ENCODE measurements at places on chromosomes 4 and X. TPM values are rescaled to one million over a fixed set of nuclear protein-coding genes. Genes with fewer than 3 reads are reported as not detected.

GRCh38 chr4:28966982-28967381 lies 1753.2 kb upstream of the PCDH7 start:
- no peak for DNase-seq

- DNase-seq, result no peak
Observed at GRCh38 chr4:102439812-102440211, 61.3 kb upstream of the NFKB1 start.

DNA sequence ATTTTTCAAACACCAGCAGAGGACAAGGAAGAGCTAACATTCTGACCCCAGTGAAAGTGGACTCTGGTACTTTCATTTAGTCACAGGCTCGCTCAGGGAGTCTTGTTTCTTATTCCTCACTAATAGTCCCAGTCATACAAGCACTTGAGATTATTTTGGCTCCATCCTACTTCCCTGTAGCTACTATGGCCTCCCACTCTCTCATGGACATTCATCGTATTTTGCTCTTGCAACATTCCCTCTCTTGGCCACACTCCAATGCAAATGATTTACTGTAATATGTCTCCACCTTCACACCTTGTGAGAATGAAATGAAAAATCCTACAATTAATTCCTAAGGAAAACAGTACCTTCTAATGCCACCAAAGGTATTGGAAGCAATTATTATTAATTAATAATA lies 21.3 kb downstream of the PLRG1 start:
- DNase-seq, result no peak

GRCh38 chrX:38500141-38500540 lies 61.2 kb upstream of the TSPAN7 start:
- no peak for DNase-seq

The FRMPD4 gene
- 0.79 TPM for total RNA-seq

DNA sequence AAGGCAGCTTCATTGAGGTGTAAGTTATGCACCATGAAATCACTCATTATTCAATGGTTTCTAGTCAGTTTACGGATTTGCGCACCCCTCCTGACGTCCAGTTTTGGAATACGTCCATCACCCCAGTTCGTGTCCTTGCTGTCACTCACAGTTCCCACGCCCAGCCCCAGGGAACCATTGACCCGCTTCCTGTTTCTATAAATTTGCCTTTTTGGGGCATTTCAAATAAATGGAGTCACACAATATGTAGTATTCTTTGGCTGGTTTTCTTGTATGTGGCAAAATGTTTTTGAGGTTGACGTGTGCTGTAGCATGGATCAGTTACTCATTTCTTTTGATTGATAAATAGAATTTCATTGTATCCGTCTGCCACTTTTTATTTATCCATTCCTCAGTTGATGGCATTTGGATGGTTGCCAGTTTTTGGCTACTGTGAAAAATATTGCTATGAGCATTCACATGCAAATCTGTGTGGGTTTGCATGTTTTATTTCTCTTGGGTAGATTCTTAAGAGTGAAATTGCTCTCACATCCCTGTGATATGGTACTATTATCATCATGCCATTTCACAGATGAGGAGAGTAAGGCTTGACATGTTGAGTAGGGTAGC lies 18.4 kb upstream of the SORCS2 start:
- DNase-seq, result no peak

DNA sequence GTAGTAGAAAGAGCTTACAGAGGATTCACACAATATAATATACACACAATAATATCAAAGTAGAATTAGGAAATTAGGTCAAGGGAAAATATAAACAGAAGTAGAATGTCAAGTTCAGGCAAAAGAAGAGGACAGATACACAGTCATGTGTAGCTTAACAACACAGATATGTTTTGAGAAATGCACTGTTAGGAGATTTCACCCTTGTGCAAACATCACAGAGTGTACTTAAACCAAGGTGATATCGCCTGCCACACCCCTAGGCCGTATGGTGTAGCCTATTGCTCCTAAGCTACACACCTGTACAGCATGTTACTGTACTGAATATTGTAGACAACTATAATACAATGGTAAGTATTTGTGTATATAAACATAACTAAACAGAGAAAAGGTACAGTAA lies 110.0 kb upstream of the EDNRA start:
- DNase-seq, result no peak

The NAA11 gene
- not detected for total RNA-seq

DNA sequence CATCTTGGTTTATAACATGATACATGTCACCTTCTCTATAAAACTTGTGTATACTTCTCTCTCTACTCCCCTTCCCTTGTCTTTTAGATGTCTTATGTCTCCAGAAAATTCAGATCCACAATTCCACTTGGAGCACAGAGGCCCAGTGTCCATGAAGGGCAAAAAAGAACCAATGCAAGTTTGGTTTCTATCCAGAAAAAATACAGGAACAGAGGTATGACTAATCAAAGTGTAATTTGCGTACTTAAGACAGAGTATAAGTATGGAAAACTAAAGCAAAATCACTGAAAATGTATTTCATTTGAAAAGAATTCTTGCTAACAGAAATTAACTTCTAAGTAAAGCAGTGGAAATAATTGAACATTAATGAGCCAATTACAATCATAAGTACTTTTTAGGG lies 46.2 kb downstream of the GUCY1B1 start:
- no peak for DNase-seq

The ADH6 gene
- total RNA-seq, result not detected

GRCh38 chr4:54073271-54073880 lies 9.0 kb upstream of the CHIC2 start:
- no peak for DNase-seq

The SORCS2 gene
- 1.4 TPM for total RNA-seq

GRCh38 chrX:118345045-118345463 lies 852 bp upstream of the WDR44 start:
- DNase-seq, result no peak

The OCRL gene
- total RNA-seq, result 9.0 TPM

GRCh38 chrX:53246231-53246630 lies 21.2 kb upstream of the KDM5C start:
- no peak for DNase-seq

- DNase-seq, result no peak
Observed at GRCh38 chrX:21875013-21875412, 19.2 kb downstream of the YY2 start.

The DTHD1 gene
- not detected for total RNA-seq

- DNase-seq, result no peak
Observed at GRCh38 chrX:88853925-88854324, 106.9 kb downstream of the CPXCR1 start.

DNA sequence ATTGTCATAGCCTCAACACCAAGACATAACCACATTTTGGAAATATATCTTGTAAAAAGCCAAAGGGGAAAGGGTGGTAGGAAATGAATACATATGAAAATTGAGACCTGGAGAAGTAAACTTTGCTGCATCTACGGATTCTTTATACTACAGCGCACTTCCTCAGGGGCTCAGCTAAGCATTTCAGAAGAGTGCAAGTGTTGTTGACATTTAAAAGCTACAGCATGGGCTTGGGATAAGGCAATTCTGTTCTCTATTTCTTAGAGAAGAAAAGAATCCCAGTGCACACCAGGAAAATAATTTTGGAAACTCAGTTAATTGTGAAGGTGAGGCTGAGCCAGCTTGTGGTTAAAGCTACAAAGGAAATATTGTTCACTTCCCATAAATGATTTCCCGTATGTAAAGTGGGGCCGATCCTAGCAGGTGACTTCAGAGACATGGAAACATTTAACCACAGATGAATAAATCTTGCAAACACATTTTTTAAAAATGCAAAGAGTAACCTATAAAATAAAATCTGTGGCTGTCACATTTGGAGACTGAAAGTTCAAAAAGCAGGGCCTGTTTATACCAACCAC lies 12.6 kb upstream of the GBA3 start:
- no peak for DNase-seq

- DNase-seq, result no peak
Observed at GRCh38 chr4:121991968-121992367, 40.1 kb upstream of the TRPC3 start.

The SMIM10 gene
- total RNA-seq, result 2.1 TPM

- DNase-seq, result no peak
Observed at GRCh38 chr4:140818433-140818832, 62.2 kb upstream of the TBC1D9 start.

GRCh38 chr4:85870298-85871083 lies 395.5 kb downstream of the ARHGAP24 start:
- DNase-seq, result no peak

DNA sequence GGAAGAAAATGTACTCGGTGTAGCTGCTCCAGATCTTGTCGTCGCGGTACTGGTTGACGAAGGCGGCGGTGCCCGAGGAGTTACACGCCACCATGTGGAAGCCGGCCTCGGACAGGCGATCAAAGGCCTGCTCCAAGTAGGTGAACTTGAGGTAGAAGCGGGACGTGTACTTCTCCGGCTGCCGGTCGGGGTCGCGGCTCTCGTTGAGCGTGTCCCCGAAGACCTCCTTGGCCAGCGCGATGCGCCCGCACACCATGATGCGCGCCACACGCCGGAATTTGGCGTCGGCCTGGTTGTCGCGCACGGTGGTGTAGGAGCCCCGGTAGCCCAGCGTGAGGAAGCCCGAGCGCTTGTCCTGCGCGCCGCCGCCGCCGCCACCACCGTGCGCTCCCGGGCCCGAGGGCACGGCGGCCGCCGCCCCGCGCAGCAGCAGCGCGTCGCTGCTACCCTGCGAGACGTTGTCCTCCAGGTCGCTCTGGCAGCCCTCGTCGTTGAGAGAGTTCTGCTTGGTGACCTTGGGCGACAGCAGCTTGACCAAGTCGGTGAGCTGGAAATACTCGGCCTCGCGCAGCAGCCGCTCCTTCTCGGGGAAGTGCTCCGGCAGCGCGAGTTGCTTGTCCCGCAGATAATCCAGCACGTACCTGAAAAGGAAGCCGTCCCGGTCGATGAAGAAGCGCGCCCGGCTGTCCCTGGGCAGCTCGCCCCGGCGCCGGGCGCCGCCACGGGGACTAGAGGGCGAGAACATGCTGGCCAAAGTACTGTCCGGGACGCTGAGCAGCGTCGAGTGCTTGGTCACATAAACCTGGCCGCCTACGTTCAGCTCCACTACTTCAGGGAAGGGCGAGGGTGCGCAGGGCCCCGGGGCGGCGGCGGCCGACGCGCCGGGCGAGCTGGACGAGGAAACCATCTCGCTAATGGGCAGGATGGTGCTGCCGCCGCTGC lies 775 bp downstream of the KCTD8 start:
- peak; percentile 69 for DNase-seq

The IBSP gene
- not detected for total RNA-seq

GRCh38 chrX:123184866-123185276 lies 793 bp downstream of the GRIA3 start:
- no peak for DNase-seq

The RTL9 gene
- 0.08 TPM for total RNA-seq

DNA sequence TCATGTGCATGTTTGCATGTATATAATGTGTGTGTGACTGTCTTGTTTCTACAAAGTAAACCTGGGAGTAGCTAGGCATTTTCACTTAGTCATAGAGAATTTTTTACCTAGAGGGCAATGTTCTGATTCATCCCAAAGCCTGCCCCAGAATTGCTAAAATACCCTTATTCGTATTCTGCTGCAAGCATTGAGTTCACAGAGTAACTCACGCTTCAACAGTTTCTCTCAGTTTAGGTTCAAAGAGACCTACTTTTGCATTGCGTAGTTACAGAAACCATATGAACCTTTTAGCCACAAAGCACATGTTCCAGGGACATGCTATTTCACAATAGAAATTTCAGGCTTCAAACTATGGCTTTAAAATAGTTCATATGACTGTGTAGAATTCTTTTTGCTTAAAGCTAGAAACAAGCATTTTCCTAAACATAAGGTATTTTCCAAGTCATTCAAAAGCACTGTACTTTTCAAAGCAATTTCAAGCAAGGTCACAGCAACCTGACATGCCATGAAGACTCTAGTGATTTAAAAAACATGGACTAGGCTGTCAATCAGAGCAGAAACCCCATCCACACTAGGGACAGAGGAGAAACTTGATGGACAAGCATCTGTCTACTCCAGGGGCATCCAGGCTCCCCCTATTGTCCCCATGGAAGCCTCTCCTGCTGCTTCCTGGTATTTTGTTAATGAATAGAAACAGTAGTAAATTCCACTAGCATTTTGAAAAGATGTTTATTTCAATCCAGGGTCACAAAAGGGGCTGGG lies 81.5 kb upstream of the MAPK10 start:
- DNase-seq, result no peak

- no peak for DNase-seq
Observed at GRCh38 chrX:49701933-49702332, 6.1 kb upstream of the PAGE1 start.

The RRH gene
- total RNA-seq, result 0.15 TPM

The TRIM60 gene
- total RNA-seq, result not detected

GRCh38 chr4:164293203-164293602 lies 460.7 kb upstream of the SMIM31 start:
- no peak for DNase-seq

The HMGN5 gene
- 1.7 TPM for total RNA-seq

- no peak for DNase-seq
Observed at GRCh38 chrX:123590842-123591486, 141.9 kb downstream of the THOC2 start.

The DACH2 gene
- not detected for total RNA-seq

DNA sequence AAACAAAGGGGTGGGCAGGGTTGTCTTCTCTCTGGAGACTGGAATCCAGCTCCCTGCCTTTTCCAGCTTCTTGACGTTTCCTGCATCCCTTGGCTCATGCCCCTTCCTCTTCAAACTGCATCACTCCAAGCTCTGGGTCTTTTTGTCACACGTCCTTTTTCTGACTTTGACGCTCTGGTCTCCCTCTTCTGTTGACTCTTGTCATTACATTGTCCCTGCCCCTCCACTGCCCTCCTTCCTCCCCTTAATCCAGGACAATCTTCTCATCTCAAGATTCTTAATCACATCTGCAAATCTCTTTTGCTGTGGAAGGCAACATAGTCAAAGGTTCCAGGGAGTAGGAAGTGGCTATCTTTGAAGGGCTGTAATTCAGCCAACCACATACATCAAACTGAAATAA lies 178.3 kb downstream of the TMA16 start:
- no peak for DNase-seq

The FHIP1A gene
- total RNA-seq, result 46.7 TPM

GRCh38 chrX:121949041-121949760 lies 901.8 kb downstream of the GLUD2 start:
- DNase-seq, result no peak

The ZFP92 gene
- 0.30 TPM for total RNA-seq

DNA sequence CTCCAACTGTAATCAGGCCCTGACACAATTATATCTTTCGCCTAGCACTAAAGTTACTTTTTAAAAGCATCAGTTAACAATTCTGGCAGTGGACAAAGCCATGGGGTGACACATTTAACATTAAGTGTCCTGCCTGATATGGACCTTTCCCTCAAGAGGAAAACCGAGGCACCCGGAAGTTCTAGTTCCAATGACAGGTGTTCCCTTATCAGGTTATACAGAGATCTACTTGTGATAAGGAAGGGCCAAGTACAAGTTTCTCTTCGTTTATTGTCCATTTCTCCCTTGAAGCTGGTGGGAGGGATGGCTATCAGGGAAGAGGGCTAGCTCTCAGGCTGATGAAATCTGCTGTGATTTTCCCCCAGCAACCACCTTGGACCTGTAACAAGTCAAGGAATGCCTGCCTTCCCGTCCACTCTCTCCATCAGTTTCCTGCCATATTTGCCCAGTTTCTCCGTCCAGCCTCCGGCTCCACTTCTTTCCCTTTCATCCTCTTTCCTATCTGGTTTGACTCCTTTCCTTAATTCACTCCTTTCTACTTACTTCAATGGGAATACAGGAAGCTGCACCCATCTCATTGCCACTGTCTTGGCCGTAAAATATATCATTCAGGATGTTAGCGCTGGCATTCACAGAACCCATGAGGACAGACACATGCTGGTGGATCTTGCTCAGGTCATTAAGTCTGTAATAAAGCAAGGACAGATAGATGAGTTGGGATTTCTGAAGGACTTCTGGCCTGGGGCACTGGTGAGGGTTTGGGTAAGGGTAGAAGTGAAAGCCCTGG lies 95.0 kb downstream of the DGKK start:
- DNase-seq, result no peak

The CDS1 gene
- 0.06 TPM for total RNA-seq
